ENCODE measurements at places on chromosomes 11 and 22. TPM values are rescaled to one million over a fixed set of nuclear protein-coding genes. Genes with fewer than 3 reads are reported as not detected.

FOLR3 gene
- total RNA-seq: 17.5 TPM

BDNF gene
- 0.31 TPM for total RNA-seq

TRIM6 gene
- 6.5 TPM for total RNA-seq

BCL2L13 gene
- total RNA-seq: 50.5 TPM

HORMAD2 gene
- not detected for total RNA-seq

PAFAH1B2 gene
- total RNA-seq: 90.2 TPM

OR10D3 gene
- not detected for total RNA-seq

DNA sequence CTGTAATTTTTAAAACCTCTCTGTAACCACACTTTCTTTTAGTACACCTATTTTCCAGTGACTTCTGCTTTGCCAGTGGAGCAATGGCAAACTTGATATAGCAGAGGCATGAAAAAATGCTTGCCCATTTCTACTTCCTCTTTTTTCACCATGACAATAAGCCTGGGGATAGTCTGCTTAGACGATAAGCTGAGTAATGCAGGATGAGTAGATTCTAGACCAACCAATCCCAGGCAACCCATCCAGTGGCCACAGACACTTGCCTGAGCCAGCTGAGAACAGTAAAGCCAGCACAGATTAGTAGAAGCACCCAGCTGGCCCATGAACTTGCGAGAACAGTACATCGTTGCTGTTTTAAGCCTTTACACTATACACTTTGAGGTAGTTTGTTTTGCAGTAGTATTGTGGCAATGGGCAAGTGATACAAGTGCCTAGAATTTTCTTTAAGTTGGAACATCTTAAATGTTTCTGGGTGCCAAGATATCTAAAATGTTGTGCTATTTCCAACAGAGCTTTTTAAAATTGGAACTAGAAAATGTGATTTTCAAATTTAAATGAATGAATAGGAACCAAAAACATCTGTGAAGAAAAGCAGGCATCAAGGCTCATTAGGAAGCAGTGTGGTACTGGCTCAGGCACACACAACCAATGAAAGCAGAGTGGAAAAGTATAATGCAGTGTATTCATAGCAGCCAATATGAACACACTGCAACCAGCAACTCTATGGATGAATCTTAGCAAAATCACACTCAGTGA, 37.7 kb downstream of the DDI1 start:
- H3K4me1 ChIP-seq: no peaks in the 10 kb centered on the region
- no peaks in the 10 kb centered on the region for H3K36me3 ChIP-seq
- no peak overlapping the region for H3K27ac ChIP-seq
- no peak for DNase-seq
- no peaks in the 10 kb centered on the region for H3K27me3 ChIP-seq

- no peak for DNase-seq
- H3K36me3 ChIP-seq: no peaks in the 10 kb centered on the region
- no peak overlapping the region for H3K4me3 ChIP-seq
- no peaks in the 10 kb centered on the region for H3K4me1 ChIP-seq
- H3K27ac ChIP-seq: no peak overlapping the region
- H3K27me3 ChIP-seq: no peaks in the 10 kb centered on the region
These were observed 37.7 kb upstream of the ANO1 start for GRCh38 chr11:70040452-70040851.

DNA sequence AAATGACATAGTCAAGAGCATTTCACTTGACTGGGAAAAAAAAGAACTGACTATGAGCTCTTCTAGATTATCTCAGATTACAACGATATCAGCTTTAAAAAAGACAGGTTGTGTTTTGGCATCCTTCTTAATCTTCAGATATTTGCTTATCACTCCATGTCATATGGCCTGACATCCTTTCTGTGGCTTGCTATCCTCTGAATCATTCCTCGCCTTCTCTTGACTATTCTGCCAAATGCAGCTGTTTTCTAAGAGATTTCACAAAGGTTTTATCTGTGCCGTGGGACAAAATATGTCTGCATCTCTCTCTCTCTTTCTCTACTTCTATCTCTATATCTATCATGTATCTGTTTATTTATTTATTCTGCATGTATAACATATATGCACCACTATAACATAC, 746.1 kb downstream of the CNTN5 start:
- no peak overlapping the region for H3K27ac ChIP-seq
- no peaks in the 10 kb centered on the region for H3K36me3 ChIP-seq
- no peak for DNase-seq
- H3K27me3 ChIP-seq: no peaks in the 10 kb centered on the region
- H3K4me1 ChIP-seq: no peaks in the 10 kb centered on the region

DNA sequence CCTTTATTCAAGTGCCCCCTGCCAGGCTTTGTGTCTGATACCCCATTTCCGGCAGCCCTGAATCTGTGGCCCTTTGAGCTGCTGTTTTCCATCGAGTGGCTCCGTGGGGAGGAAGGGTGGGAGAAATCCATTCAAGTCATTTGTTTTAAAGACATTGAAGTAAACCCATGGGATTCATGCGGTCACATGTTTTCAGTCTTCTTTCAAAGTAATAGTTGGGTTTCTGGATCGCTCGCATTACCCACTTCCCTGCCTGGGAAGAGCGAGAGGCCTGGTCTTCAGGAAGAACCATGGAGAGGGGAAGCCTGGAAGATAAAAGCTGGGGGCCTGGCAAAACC, 14.4 kb downstream of the DAGLA start:
- H3K4me3 ChIP-seq: no peak overlapping the region
- peaks cover 47% of the 10 kb centered on the region for H3K4me1 ChIP-seq
- H3K27me3 ChIP-seq: no peaks in the 10 kb centered on the region

- H3K27ac ChIP-seq: peak overlapping the region; percentile 17
- H3K4me3 ChIP-seq: no peak overlapping the region
- peaks cover 16% of the 10 kb centered on the region for H3K4me1 ChIP-seq
- DNase-seq: peak; percentile 94
These were observed 3.4 kb downstream of the TSPAN32 start for GRCh38 chr11:2305140-2305778.

DNA sequence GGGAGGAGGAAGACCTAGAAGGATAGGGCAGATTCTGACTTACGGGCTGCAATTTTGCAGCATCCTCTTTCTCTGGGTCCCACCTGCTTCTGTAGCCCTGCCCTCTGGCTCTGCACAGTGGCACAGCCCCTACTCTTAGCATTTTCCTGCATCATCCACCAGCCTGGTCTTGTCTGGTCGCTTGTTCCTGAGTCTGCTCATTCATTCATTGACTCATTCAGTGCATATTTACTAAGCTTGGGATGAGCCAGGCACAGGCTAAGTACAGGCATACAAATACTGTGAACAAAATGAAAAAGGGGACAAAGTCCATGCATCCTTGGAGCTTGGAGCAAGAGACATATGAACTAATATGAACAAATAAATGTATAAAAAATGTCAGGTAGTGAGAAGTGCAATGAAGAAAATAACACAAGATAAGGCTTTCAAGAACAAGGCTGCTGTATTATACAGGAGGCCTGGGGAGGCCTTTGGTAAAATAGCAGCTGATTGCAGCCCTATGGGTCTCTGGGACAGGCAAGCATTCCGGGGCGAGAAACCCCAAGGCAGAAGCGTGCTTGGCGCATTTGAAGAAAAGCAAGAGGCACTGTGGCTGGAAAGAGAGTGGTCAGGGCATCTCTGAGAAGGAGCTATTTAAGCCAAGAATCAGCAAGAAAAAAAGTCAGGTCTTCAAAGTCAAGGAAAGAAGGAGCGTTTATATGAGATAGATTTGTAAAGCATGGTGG, 108.0 kb upstream of the ALX4 start:
- H3K4me1 ChIP-seq: no peaks in the 10 kb centered on the region
- H3K27ac ChIP-seq: no peak overlapping the region
- no peaks in the 10 kb centered on the region for H3K36me3 ChIP-seq
- H3K4me3 ChIP-seq: no peak overlapping the region
- DNase-seq: no peak

DNA sequence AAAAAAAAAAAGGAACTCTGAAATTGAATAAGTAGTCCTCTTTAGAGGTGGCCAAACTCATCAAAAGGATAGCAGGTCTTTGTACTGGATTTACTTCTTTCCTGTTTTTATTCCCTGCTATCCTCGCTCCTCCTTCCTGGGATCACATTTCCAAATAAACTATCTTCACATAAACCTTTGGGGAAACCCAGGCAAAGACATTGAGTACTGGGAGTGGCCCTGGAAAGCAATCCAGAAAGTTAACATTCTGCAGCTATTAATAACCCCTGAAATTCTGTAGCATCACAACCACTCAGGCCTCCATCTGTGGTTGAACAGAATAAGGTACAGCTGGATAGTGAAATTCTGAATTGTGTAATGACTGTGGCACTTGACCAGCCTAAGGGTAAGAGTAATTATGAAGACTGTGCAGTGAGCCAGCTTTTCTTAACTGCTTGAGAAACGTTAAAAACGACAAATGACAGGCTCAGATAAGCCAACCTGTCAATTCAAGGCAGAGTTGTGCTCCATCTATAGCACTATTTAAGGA, 58.8 kb downstream of the ISX start:
- H3K27ac ChIP-seq: no peak overlapping the region
- peak; percentile 35 for DNase-seq
- H3K4me1 ChIP-seq: no peaks in the 10 kb centered on the region
- no peak overlapping the region for H3K4me3 ChIP-seq
- no peaks in the 10 kb centered on the region for H3K36me3 ChIP-seq

DNA sequence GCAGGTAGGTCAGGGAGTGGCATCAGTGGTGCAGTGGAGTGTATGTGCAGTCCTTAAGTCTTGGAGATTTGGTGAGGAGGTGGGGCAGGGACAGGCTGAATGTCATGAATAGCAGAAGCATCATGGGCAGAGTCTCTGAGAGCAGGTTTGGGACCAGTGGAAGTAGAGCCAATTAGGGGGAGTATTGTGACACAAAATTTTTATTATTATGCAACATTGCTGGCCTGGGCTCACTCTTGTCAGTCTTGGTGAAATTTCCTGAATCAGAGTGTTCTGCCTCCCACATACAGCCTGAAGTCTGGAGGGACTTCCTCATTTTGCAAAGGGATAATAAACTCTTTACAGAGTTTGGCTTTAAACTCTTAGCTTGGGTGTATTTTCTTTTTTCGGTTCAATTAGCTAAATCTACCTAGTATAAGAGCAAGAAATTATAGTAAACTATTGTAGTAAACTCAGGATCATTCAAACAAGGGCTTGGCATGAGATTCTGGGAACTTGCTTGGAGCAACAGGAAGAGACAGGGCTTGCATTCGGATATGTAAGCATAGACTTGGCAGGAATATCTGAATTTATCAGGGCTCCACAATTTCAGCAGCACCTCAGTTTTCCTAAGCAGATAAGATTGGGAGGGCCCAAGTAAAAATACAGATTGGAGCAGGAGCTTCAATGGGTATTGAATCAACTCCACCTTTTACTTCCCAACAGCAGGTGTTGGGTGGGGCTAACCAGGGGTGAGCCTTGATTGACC, 67.7 kb downstream of the FDX1 start:
- H3K36me3 ChIP-seq: no peaks in the 10 kb centered on the region
- DNase-seq: no peak
- no peak overlapping the region for H3K4me3 ChIP-seq
- no peak overlapping the region for H3K27ac ChIP-seq

- H3K36me3 ChIP-seq: no peaks in the 10 kb centered on the region
- H3K4me1 ChIP-seq: no peaks in the 10 kb centered on the region
- no peak overlapping the region for H3K27ac ChIP-seq
- no peaks in the 10 kb centered on the region for H3K27me3 ChIP-seq
- no peak for DNase-seq
These were observed 2.6 kb upstream of the FADS3 start for GRCh38 chr11:61893981-61894380.

DNA sequence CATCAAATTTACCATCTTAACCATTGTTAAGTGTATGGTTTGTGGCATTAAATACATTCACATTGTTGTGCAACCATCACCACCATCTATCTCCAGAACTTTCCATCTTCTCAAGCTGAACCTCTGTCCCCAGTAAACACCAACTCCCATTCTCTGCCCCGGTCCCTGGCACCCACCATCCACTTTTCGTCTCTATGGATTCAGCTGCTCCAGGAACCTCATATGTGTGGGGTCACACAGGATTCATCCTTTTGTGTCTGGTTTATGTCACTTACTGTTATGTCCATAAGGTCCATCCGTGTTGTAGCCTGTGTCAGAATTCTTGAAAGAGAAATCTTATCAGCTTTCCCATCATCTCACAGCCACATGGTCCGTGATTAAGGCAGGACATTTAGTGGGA, 16.3 kb downstream of the TSPAN32 start:
- H3K27ac ChIP-seq: no peak overlapping the region
- H3K4me1 ChIP-seq: no peaks in the 10 kb centered on the region
- H3K4me3 ChIP-seq: no peak overlapping the region
- no peaks in the 10 kb centered on the region for H3K36me3 ChIP-seq
- H3K27me3 ChIP-seq: no peaks in the 10 kb centered on the region
- DNase-seq: no peak

- H3K4me1 ChIP-seq: no peaks in the 10 kb centered on the region
- H3K36me3 ChIP-seq: peaks cover 19% of the 10 kb centered on the region
- no peaks in the 10 kb centered on the region for H3K27me3 ChIP-seq
- no peak overlapping the region for H3K27ac ChIP-seq
These were observed 55.7 kb downstream of the ATM start for GRCh38 chr11:108278546-108278945.

GRCh38 chr22:48581205-48581766, 1246.4 kb downstream of the BRD1 start:
- no peaks in the 10 kb centered on the region for H3K27me3 ChIP-seq
- no peaks in the 10 kb centered on the region for H3K36me3 ChIP-seq
- no peak overlapping the region for H3K4me3 ChIP-seq
- no peaks in the 10 kb centered on the region for H3K4me1 ChIP-seq
- DNase-seq: no peak

- no peaks in the 10 kb centered on the region for H3K4me1 ChIP-seq
- no peaks in the 10 kb centered on the region for H3K27me3 ChIP-seq
- no peak overlapping the region for H3K4me3 ChIP-seq
- no peak for DNase-seq
- no peaks in the 10 kb centered on the region for H3K36me3 ChIP-seq
- no peak overlapping the region for H3K27ac ChIP-seq
These were observed 9.5 kb downstream of the MAP4K2 start for GRCh38 chr11:64793271-64794160.

- no peaks in the 10 kb centered on the region for H3K4me1 ChIP-seq
- H3K27ac ChIP-seq: no peak overlapping the region
- H3K36me3 ChIP-seq: no peaks in the 10 kb centered on the region
These were observed 76.6 kb downstream of the PKNOX2 start for GRCh38 chr11:125241104-125241503.

DNA sequence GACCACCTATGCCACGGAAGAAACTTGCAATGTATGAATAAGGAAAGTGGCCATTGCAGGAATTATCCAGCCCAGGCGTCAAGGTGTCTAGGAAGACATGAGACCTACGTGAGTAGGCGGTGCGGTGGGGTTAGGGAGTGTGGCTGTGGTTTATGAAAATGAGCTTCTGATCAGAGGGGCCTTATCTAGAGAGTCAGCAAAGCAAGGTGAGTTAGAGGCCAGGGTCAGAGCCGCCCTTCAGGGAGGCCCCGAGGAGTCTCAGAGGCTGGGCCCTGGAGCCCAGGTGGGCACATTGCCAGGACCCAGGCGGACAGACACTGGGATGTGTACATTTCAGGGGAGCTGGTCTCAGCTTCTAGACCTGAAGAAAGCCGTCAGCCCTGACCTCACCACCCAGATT, 13.8 kb upstream of the LINC01488 start:
- peak; percentile 37 for DNase-seq
- peaks cover 2% of the 10 kb centered on the region for H3K4me1 ChIP-seq
- H3K4me3 ChIP-seq: no peak overlapping the region
- no peaks in the 10 kb centered on the region for H3K27me3 ChIP-seq
- H3K27ac ChIP-seq: no peak overlapping the region
- no peaks in the 10 kb centered on the region for H3K36me3 ChIP-seq

- no peak overlapping the region for H3K27ac ChIP-seq
- no peaks in the 10 kb centered on the region for H3K27me3 ChIP-seq
- no peaks in the 10 kb centered on the region for H3K4me1 ChIP-seq
These were observed 11.7 kb downstream of the SAA1 start for GRCh38 chr11:18277565-18278271.
